ENCODE measurements at places on chromosomes 13 and 19.
A peak's percentile ranks its signal among the peaks of the same experiment; 100 is the strongest.

DNA sequence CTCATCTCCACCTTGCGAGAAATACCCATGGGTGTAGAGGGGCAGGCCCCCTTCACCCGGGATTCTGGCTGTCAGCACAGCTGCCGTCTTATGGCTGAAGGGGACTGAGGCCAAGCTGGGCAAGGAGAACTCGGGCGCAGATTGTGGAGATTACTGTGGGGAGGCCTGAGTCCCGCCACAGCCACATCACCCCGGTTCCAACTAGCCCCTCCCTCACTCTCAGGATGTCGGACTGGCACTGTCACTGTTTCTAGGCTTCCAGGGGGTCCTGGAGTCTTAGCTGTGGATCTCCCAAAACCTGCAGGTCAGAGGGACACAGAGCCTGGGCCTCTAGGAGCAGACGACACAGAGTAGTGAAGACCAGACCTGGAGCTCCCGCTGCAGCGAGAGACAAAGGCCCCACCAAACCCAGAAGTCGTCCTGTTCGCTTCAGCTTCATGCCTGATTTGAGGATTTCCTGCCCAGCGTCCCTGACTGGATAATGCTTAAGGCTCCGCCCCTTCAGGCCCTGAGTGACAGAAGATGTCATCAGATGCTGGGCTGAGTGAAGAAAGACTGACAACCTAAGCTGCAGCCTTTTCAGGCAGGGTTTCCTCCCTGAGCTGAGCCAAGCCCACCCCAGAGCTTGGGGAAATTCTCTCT lies 55.8 kb downstream of the ZNF93 start:
- DNase-seq: no peak

GRCh38 chr19:7078008-7078407 lies 8.5 kb downstream of the ZNF557 start:
- no peak for DNase-seq

DNA sequence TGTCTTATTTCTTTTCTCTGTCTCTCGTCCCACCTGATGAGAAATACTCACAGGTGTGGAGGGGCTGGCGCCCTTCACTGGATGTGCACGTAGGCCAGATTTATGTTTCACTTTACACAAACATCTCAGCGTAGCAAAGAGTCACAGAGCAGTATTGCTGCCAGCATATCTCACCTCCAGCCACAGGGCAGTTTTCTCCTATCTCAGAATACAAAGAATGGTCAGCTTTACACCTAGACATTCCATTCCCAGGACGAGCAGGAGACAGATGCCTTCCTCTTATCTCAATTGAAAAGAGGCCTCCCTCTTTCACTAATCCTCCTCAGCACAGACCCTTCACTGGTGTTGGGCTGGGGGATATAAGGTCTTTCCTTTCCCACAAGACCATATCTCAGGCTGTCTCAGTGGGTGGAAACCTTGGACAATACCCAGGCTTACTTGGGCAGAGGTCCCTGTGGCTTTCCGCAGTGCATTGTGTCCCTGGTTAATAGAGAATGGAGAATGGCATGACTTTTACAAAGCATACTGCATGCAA lies 7.2 kb upstream of the ZNF611 start:
- DNase-seq: no peak

- no peak for DNase-seq
Observed at GRCh38 chr19:48805452-48805851, 5.4 kb downstream of the BCAT2 start.

- DNase-seq: no peak
Observed at GRCh38 chr13:83895994-83896580, 13.8 kb upstream of the SLITRK1 start.

GRCh38 chr13:93499991-93500390 lies 273.4 kb downstream of the GPC6 start:
- DNase-seq: no peak

DNA sequence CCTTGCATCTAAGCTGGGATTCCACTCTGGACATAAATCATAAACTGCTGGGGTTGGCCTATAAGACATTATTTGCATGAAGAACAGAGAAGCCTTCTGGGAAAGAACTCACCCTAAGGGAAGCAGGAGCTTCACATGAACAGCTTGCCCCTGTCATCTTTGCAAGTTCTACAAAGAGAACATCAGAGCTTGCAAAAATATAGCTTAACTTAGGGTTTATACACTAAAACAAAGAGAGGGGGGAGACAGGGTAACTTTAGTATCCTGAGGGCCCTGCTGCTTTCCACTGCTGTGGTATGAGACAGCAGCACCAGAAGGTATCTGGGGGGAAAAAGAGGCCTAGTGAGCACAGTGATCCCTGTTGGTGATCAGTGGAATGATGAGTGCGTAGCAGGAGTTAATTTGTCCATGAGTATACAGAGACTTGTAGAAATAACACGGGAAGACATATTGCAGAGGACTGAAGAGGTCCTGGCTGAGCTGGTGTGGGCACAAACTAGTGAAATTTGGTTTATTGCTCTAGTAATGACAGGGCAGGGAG lies 116.1 kb upstream of the TSC22D1 start:
- DNase-seq: no peak

- no peak for DNase-seq
Observed at GRCh38 chr19:34818270-34818669, 45.3 kb upstream of the ZNF599 start.

GRCh38 chr19:3224346-3225168 lies at the start of gene CELF5:
Gene CELF5 (plus strand): TSS chr19:3224661. CDS start chr19:3224740, 79 bp downstream.
- DNase-seq: no peak

GRCh38 chr13:97758317-97758716 lies 195.2 kb upstream of the IPO5 start:
- no peak for DNase-seq

GRCh38 chr19:33248954-33249613 lies 23.4 kb upstream of the SLC7A10 start:
- no peak for DNase-seq

- peak; percentile 40 for DNase-seq
Observed at GRCh38 chr13:37127691-37128241, 22.3 kb upstream of the CSNK1A1L start.

DNA sequence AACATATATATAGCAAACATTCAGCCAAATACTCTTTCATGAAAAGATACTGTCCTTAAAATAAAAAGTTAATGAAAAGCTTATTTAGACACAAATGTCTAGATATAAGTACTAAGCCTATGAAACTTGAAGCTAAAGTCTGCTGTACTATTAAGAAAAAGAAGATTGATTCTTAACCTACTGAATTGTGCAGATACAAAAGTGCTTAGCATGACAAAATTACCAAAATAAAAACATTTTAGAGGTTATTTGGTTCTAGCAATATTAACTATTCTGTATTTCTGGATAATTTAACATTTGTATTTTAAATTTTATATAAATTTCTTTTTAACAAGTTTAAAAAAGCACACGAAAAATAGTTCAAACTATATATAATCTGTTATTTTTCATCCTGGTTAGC lies 8.8 kb downstream of the RNF6 start:
- DNase-seq: no peak
